ENCODE measurements at places on chromosomes 2 and 18.

GRCh38 chr18:61982475-61982874, 89.7 kb upstream of the RNF152 start:
- no peak for DNase-seq

DNA sequence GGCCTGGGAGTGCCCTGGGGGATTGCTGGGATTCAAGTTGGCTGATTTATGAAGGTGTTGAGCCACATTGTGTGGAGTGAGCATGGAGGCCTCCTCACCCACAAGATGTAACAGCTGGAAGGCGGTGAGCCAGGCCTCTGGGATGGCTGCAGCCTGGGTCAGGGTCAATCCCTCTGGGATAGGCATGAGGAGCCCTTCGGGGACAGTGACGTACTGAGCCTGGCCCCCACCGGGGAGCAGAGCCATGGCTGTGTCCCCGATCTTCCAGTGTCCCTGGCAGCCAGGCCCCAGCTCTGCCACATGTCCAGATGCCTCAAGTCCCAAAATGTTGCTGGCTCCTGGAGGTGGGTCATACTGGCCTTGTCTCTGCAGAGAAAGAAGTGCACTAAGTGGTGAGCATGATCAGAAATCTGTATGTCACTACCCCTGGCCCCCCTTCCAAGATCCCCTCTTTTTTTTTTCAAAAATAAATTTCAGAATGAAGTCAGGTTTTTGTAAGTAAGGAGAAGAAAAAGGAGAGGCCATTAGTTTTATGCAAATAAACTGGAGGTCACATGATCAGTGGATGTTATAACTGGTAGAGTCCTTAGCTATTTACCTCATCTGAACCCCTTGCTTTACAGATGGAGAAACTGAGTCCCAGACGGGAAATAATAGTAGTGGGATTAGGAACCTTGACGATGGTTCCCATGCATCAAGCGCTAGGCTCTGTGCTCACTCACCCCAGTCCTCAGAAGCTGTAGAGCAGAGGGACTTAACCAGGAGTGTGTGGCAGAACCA, 1.7 kb downstream of the TP53I3 start:
- DNase-seq, result no peak

DNA sequence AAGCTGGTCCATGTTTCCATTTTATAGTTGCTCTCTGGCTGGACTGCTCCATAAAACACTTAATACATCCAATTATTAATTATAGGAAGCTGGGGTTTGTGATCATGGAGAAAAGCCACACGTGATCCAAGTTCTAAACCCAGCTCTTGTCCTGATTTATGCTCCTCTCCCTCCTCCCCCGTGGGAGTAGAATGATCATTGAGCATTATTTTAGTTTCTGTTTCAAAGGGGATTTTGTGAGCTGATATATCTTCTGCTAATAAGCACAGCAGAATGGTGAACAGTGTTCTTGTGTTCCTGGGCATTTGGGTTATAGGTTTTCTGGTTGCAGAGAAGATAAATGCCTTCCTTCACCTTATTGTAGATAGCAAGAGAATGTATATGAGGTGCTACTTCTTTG, 135.7 kb upstream of the TMEM200C start:
- DNase-seq, result no peak

GRCh38 chr2:102615620-102616436, 3.5 kb upstream of the SLC9A2 start:
- DNase-seq, result peak; percentile 78

DNA sequence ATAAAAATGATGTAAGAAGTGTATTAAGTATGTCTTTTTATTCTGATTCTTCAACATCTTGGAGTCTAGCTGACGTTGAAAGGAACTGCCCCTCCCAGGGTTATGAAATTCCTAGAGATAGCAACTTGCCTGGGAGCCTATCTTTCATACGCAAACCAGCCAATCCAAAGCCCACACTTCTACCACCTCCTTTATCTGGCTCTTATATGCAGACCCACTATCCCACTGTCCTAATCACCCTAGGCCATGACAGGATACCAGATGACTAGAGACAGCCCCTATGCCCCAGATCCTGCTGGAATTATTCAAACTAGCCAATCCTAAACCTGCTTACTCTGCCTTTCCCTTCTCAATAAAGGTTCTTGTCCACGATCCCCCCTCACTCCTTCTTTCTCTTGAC, 11.8 kb upstream of the CDC42EP3 start:
- DNase-seq, result no peak

- DNase-seq, result peak; percentile 86
Observed at GRCh38 chr2:164314148-164314547, 307.1 kb downstream of the GRB14 start.

- no peak for DNase-seq
Observed at GRCh38 chr2:94763318-94763717, 107.9 kb upstream of the TEKT4 start.
